ENCODE measurements at places on chromosomes 5 and 9.

GRCh38 chr9:70600506-70600905 is 186.0 kb upstream of the KLF9 start:
- DNase-seq: no peak

- DNase-seq: no peak
These were observed 15.5 kb downstream of the SPATA31E1 start for GRCh38 chr9:87898151-87898550.

DNA sequence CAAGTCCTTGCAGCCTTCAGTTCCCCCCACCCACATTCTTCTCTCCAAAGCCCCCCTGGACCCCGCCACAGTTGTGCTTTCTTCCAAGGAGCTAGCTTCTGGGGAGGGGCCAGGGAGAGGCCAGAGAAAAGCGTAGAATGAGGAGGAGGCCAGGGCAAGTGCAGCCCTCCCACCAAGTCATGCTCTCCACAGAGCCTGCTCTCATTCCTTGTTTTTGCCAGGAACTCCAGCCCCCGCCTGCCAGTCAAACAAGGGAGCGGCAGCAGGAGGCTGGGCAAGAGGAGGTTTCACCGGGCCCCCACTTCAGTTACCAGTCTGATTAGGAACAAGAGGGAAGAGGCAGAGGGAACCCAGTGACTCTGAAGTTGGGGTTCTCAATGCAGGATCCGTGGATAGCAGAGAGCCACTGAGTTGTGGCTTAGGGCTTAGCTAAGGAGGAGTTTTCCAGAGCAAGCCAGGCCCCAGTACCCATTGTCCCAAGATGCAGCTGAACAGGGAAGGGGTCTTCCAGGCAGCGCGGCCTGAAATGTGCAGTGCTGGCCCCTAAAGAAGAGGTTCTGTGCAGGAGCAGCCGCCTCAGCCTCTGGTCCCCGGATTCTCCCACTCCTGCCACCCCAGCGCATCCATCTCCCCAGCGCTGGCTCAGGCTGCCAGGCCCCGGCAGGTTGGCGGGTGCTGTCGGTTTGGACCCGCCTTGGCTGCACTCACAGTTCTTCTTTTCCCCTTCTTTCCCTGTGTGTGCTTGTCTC is 120.6 kb downstream of the DAB2IP start:
- DNase-seq: no peak

- DNase-seq: no peak
These were observed 142.6 kb upstream of the ST8SIA4 start for GRCh38 chr5:101045689-101046088.

GRCh38 chr5:9437741-9438240 is 108.1 kb downstream of the SEMA5A start:
- DNase-seq: no peak

GRCh38 chr9:69757996-69758675 is 1.7 kb downstream of the PTAR1 start:
- DNase-seq: peak; percentile 44

DNA sequence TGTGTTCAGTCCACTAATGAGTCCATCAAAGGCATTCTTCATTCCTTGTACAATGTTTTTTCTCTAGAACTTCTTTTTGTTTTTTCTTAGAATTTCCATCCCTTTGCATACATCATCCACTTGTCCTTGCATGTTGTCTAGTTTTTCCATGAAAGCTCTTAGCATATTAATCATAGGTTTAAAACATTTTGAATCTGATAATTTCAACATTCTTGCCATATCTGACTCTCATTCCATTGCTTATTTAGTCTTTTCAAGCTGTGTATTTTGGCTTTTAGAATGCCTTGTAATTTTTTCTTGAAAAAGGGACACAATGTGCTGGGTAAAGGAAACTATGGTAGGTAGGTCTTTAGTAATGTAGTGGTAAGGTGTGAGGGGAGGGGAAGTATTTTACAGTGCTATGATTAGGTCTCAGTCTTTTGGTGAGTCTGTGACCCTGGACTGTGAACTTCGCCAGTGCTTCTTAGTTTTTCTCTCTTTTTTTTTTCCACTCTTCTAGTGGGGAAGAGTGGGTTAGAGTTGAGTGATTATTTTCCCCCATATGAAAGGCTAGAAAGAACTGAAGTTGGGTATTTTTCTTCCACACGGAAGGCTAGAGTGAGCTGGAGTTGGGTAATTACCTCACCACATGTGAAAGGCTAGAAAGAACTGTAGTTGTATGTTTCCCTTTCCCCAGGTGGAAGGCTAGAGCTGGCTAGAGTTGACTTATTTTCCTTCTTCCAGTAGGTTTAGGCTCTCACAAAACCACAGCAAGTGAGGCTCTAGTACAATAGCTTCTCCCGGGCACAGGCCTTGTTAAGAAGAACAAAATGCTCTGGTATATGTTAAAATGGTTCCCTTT is 172.1 kb downstream of the SNX18 start:
- DNase-seq: no peak

- DNase-seq: no peak
These were observed 399.5 kb downstream of the ENC1 start for GRCh38 chr5:74240783-74241750.

DNA sequence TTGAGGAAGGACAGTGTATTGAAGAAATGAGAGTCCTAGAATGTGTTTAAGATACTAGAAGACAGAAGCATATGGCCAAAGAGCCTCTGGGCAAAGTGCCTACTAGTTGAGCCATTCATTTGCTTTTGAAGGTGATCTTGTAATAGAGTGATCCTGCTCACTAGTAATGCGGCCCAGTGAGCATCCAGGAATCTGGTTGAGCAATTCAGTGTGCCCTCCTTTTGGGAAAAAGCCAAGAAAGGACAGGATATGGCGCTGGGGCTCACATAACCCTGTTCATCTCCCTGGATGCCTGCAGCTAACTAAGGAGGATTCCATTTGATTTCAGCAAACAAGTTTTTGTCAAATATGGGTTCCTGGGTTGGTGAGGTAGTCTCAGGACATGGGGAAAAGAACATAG is 16.3 kb downstream of the ADAM19 start:
- no peak for DNase-seq

- DNase-seq: no peak
These were observed 84.2 kb upstream of the IER5L start for GRCh38 chr9:129262261-129262660.

GRCh38 chr5:128826275-128826674 is 139.0 kb upstream of the SLC27A6 start:
- DNase-seq: no peak

DNA sequence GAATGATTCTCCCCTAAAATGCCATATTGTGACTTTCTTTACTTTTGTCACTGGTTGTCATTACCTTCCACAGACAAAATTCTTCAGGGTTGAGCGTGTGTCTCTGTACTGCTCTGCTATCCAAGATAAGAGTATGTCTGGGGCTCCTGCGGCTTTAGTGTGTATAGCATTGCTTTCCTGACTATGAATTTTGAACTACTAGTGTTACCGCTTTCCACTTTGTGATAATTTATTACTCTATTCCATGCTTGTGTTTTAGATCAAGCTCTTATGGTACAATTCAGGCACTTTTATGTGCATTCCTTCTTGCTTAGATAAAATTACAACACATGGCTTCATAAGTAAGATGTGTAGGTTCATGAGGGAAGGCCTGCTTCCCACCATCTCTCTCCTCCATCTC is 51.5 kb upstream of the MEF2C start:
- DNase-seq: no peak

DNA sequence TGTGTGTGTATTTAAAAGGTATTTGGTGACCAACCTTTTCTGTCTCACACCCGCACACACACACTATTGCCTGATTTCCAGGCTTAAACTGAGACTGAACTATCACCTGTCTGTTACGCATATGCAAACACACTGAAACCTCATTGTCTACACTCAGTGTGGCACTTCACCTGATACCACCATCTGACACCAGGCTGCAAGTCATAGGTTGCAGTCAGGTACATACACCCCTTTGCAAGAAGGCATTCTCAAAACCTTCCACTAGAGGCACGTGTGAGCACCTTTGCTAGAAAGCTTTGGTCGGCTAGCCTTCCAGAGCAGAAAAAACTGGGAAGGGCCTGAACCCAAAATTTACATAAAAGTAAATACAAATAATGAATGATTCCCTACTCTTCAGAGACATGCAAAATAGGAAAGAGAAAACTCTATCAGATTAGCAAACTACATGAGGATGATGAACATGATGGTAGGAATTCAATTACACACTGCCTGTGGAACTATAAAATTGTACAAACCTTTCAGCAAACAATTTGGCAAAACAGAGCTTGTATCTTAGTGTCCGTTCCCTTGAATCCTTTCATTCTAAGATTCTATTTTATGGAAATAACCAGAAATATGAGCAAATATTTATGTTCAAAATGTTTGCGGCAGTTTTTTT is 5.9 kb upstream of the FOXD1 start:
- peak; percentile 48 for DNase-seq

GRCh38 chr5:10424124-10424731 is 17.5 kb upstream of the ROPN1L start:
- DNase-seq: no peak

GRCh38 chr5:165079389-165079788 is 1574.0 kb downstream of the MAT2B start:
- no peak for DNase-seq

DNA sequence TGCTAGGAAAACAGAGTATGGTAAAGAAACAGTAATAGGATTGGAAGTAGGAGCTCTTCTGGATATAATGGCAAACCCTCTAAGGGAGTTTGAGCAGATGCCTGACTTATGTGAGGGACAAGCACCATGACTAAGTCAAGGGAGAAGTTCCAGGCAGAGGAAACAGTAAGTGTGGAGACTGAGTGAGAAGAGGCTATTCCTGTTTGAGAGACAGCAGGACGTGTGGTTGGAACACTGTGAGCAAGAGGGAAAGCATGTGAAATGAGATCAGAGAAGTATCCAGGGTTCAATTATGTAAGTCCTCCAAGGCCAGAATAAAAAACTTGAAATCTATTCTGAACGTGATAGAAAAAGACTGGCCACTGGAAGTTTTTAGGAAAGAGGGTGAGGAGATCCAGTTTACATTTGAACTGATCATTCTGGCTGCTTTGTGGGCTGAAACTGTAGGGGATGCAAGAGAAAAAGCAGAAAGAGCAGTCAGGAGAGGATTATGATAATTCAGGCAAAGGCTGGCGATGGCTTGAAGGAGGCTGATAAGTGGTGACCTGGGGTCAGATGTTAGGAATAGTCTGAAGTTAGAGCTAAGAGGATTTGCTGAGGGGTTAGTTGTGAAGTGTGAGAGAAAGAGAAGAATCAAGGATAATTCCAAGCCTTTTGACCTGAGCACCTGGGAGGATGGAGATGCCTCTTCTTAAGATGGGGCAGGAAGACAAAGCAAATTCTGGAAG is 19.2 kb downstream of the DMAC1 start:
- DNase-seq: no peak

Data from NCI-H1105 (cell line).